ENCODE measurements at places on chromosomes 16 and 17.
A peak's percentile ranks its signal among the peaks of the same experiment; 100 is the strongest.

- DNase-seq = peak; percentile 76
These were observed 7.5 kb upstream of the SNTB2 start for GRCh38 chr16:69179328-69180010.

DNA sequence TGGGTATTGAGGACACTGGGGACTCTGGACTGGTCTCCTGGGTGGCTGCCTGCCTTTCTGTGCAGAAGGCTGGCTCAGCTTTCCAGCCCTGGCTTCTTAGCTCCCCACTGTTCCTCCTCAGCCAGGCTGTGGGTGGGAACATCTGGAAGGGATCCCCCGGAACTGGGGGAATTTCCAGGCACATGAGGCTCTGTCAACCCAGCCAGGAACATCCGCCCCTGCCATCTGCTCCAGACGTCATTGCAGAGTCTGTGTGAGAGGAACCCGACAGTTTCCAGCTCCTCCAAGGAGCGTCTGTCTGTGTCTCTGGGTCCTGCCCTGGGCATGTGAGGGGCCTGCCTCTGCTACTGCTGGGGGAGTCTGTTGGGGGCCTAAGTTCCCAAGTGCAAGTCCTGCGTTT, 36.2 kb upstream of the CRHR1 start:
- no peak for DNase-seq

DNA sequence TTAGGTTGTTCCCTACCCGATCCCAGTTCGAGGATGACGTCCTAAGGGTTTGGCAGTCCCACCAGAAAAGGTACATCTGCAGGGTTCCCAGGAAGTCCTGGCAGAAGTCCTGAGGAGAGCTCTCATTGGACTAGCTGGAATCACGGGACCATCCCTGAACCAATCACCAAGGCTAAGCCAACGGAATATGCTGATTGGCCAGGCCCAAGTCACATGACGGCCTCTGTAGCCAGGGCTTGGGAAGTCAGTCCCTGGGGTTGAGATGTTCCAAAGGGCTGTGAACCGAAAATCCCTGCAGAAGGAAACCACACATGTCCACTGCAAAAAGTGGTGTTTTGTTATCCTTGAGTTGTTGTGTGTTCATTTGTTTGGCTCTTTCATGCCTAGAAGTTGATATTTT, 68.2 kb upstream of the ZNF423 start:
- no peak for DNase-seq

- DNase-seq = no peak
These were observed 762 bp upstream of the CSF3 start for GRCh38 chr17:40014375-40014980.

DNA sequence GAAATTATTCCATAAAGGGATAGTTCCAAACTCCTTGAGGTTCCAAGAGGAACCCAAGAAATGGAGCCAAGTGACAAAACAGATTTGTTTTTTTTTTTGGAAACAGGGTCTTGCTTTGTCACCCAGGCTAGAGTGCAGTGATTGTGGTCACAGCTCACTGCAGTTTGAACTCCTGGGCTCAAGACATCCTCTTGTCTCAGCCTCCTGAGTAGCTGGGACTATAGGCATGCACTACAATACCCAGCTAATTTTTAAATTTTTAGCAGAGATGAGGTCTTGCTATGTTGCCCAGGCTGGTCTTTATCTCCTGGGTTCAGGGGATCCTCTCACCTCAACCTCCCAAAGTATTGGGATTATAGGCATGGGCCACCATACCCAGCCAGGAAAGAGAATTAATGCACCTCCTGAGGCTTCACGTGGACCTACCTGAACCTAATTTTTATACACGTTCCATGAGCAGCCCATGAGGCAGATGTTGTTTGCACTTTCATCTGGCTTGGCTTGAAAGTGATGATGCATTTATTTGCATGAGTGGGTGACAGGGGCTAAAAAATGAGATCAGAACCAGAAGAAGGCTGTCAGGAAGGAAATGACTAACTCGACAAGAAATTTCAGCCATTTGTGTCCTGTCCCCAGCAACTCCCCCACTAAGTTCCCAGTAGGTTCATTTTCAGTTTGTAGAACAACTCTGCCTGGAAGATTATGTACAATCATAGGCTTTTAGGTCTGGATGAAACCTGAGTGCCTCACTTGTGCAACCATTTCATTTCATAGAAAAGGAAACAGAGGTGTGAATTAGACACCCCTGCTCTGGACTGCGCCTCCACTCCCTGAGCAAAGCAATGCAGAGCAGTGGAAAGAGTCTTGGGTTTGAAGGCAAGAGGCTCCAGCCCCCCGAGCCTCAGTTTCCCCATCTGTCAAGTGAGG, 10.3 kb upstream of the IRF8 start:
- peak; percentile 93 for DNase-seq

- no peak for DNase-seq
These were observed 26.6 kb downstream of the MXRA7 start for GRCh38 chr17:76683921-76684745.

GRCh38 chr17:45794840-45795239, 10.7 kb downstream of the CRHR1 start:
- no peak for DNase-seq

GRCh38 chr16:69150146-69150865, 17.9 kb downstream of the UTP4 start:
- DNase-seq = peak; percentile 76

DNA sequence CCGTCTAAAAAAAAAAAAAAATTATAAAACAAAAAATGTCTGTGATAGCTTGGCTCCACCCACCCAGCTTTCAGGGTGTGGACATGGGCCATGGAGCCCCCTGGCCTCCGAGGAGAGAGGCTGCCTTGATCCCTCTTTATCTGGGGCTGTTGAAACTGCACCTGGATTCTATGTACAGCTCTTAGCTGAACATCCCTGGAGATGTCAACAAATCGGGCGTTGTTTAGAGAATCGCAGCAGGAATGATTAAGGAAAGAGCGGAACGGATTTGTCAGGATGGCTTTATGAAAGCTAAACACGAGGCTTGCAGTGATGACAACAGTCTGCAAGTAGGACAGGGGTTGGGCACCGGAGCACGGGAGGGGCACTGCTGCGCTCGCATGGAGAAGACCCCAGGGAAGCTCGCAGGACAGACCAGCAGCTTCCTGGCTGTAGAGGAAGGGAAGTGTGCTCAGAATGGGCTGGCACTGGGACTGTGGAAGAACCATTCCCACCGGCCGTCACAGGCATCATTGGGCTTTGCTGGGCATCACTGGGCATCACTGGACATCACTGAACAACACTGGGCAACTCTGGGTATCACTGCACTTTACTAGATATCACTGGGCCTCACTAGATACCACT, 195.8 kb upstream of the FOXF1 start:
- no peak for DNase-seq

GRCh38 chr17:31442276-31442675, 50.8 kb downstream of the RAB11FIP4 start:
- DNase-seq = no peak

DNA sequence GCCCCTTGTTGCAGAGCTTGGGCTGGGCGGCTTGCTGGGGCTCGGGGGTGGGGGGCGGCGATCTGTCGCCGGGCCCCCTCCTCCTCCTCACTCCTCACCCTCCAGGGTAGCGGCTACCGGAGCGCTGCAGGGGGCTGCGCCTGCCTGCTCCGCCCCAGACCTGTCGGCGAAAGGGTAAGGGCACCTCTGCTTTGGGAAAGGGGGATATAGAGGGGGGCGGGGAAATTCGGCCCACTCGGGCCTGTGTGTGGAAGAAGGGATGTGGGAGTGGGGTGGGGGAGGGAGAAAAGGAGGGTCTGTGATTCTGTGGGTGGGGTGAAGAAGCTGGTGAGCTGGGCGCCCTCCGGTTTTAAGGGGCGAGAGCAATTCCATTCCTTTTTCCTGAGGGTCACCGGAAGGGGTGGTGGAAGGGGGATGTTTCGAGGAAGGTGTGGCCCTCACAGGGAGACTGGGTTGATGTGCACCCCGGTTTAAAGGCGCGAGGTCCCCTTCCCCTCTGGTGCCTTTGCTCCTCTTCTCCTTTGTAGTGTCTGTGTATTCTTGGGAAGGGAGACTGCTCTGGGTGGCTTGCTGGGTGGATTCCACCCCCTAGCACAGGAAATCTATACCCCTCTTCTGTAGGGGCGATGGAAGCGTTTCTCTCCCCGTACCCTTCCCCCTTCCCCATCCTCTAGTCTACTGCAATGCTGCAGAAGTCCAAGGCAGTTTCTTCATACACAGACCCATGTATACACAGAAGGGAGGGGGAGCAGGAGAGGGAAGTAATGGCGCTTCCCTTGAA, 878 bp downstream of the TAOK1 start:
- peak; percentile 35 for DNase-seq

DNA sequence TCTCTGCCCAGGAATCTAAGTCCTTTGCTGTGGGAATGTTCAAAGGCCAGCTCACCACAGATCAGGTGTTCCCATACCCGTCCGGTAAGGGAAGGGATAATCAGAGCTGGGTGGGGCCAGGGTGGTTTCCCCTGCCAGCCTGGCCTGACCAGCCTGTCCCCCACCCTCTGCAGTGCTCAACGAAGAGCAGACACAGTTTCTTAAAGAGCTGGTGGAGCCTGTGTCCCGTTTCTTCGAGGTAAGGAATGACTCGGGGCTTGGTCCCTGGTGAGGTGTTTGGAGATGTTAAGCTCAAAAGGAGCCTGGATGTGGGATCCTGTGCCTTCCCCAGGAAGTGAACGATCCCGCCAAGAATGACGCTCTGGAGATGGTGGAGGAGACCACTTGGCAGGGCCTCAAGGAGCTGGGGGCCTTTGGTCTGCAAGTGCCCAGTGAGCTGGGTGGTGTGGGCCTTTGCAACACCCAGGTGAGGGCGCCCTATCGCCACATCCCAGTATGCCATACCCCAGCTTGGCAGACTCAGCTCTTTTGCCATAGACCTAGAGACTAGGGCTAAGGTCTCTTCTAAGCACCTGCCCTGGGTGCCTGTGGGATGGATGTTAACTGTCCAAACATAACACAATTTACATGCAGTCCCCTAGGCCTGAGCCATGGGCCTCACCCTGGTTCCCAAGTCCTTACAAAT, 997 bp downstream of the ACADVL start:
- peak; percentile 58 for DNase-seq

- DNase-seq = no peak
These were observed 35.2 kb upstream of the KIFC3 start for GRCh38 chr16:57837305-57838125.

GRCh38 chr17:80475910-80476876, at the start of gene NPTX1:
Gene NPTX1, minus strand, starts transcription at chr17:80476607. Its CDS starts 161 bp downstream, at chr17:80476446.
- DNase-seq = no peak

- no peak for DNase-seq
These were observed 8.3 kb downstream of the TUBB3 start for GRCh38 chr16:89931305-89931896.

DNA sequence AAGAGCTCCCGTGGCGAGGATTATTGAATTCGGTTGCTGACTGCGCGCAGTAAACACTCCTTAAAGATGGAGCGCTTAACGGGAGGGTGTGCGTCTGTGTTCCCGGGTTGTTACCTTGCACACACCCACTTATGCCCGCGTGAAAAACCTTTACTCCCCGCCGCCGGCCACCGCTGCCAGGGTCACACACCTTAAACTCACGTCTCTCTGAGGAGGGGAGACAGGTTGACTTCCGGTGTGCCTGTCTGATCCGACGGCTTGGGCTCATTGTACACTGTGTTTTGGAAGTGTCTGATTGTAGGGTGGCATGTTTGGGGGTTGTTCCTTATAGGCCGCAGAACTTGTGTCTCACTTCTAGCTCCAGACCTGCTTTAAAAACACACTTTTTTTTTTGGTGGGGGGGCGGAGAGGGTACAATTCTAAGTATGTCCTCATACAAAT, 66.8 kb downstream of the KPNA2 start:
- no peak for DNase-seq

GRCh38 chr16:50683689-50684374, 2.7 kb upstream of the SNX20 start:
- no peak for DNase-seq

DNA sequence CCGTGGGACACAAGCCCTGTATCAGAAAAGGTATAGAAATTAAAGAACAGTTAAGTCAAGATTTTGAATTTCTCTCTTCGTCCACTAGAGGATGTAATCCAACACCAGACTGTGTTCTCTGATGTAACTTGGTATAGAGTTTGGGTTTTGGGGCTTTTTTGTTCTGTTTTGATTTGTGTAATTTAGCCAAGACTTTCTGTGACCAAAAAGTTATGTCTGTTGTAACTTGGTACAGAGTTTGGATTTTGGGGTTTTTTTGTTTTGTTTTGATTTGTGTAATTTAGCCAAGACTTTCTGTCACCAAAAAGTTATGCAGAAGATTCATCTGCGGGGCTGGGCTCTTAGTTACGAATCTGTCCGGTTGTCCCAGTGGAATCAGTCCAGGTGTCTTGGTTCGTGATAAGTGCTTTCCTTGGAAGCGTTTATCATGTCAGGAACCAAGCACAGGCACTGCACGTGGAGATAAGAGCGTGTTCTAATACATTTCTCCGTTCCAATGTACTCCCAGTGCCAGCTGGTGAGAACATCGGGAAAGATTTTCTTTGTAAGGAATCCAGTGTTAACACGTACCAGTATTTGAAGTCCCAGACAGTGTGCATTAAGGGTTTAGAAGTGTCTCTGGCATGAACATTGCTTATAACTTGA, 44.1 kb upstream of the SEC14L1 start:
- peak; percentile 53 for DNase-seq

- DNase-seq = no peak
These were observed 1.4 kb upstream of the KRTAP29-1 start for GRCh38 chr17:41304091-41304490.

DNA sequence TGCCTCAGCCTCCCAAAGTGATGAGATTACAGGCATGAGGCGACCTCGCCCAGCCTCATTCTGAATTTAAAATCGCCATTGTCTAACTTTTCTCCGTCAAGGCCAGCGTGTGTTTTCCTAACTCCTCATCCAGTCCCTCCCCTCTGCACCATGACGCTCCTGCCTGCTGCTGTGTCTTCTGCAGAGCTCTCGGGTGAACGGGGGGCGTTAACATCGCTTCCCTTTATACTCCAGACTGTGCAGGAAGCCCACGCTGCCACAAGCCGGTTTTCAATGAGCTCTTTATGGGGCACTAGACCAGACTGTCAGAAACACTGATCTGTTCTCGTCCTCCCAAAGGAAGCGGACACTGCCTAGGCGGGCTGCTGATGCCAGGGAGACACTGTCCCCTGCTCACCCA, 13.2 kb downstream of the AANAT start:
- DNase-seq = no peak

- peak; percentile 1 for DNase-seq
These were observed 182.3 kb downstream of the AATF start for GRCh38 chr17:37130984-37131446.

GRCh38 chr17:66459811-66460270, 157.4 kb downstream of the PRKCA start:
- DNase-seq = peak; percentile 94

DNA sequence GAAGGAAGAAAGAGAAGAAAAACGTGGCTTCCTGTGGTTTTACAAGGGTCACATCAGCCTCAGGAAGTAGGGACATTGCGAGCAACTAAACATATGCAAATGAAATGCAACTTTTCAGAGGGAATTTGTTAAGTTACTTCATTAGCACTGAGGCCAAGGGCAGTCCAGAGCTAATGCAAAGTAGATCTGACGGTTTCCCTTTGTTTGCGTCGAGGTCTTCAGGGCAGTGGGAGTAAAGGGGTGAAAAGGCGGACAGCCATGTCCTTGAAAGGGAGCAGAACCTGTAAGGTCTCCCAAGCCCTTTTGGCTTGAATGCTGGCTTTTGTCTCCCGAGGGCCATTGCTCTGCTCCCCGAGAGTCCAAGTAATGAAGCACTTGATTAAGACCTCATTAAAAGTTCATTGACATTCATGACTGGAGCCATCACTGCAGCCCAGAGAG, 85.0 kb downstream of the PMP22 start:
- no peak for DNase-seq

- no peak for DNase-seq
These were observed 10.8 kb downstream of the TMEM235 start for GRCh38 chr17:78242024-78242742.

- DNase-seq = no peak
These were observed 16.4 kb upstream of the METRNL start for GRCh38 chr17:83062818-83063671.

Data from fibroblast of skin of back (primary cell).